ENCODE measurements at places on chromosomes 7 and 10.

DNA sequence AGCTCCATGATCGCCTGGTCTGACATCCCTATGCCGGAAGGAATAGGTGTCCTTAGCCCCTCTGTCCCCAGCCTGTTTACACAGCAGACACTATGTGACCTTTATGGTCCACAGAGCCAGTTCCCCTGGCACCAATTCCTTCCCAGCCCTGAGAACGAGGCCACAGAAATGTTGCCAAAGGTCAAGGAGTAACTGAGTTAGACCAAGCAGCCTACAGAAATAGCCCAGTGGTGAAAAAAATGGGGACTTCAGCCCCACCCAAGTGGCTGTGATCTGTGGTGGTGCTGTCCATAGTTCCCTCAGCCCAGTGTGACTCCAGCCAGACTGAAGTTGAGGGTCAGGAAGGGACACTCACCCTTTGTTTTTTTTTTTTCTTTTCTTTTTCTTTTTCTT, 2.5 kb downstream of the PGAM2 start:
- DNase-seq, result no peak

GRCh38 chr7:94050046-94050445, 45.9 kb upstream of the BET1 start:
- DNase-seq, result no peak

DNA sequence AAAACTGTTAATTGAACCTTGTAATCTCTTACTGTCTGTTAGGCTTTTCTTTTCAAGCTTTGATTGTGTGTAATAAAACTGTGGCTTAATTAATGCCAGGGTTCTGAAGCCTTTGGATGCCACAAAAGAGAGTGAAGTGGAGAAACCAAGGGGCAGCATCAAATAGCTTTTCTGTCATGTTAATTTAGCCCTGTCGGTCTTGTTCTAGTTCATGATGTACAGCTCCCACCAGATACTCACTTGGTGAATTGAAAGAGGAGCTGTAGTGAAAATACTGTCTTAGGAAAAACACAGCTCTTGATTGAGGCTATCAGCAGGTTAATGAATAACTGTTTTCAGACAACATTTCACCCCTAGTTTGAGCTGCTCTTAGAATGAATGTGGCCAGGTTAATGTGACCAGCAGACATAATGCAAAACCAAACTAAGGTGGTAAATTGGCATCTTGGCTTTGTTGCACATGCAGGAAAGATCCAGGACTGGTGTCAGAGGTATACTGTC, 94.2 kb downstream of the POLL start:
- DNase-seq, result no peak

GRCh38 chr10:91975438-91975837, 51.9 kb downstream of the BTAF1 start:
- no peak for DNase-seq

DNA sequence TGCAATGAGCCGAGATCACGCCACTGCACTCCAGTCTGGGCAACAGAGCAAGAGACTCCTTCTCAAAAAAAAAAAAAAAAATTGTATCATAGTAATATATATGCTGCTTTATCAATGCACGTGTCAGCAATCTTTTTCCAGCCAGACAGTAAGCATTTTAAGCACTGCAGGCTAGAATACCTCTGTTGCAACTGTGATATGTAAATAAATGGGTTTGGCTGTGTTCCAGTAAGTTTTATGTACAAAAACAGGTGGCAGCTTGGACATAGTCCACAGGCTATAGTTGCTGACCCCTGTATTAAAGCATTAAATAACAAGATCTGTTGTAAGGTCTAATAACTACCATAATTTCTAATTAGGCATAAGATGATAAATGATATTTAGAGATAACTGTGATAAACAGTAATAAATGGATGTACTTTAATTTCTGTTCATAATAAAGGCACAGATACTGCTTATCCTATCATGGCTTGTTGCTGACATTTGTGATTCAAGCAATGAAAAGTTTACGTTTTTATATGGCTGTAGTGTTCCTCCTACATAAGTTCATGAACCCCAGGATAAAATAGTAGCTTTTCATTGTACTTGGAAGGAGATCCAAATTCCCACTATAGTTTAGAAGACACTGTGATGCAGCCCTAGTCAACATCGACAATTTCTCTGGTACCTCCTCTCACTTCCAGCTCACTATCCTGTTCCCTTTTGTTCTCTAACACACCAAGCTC, 161.4 kb downstream of the ELMO1 start:
- DNase-seq, result no peak

- no peak for DNase-seq
These were observed 20.7 kb upstream of the TECTB start for GRCh38 chr10:112262546-112262945.

- DNase-seq, result no peak
These were observed 11.7 kb downstream of the MAP3K8 start for GRCh38 chr10:30445711-30446110.

- DNase-seq, result peak; percentile 88
These were observed 604.9 kb downstream of the LRMDA start for GRCh38 chr10:76036111-76036940.

Data from ascending aorta (tissue), 2 donors.